ENCODE measurements at places on chromosomes 3 and 15.

DNA sequence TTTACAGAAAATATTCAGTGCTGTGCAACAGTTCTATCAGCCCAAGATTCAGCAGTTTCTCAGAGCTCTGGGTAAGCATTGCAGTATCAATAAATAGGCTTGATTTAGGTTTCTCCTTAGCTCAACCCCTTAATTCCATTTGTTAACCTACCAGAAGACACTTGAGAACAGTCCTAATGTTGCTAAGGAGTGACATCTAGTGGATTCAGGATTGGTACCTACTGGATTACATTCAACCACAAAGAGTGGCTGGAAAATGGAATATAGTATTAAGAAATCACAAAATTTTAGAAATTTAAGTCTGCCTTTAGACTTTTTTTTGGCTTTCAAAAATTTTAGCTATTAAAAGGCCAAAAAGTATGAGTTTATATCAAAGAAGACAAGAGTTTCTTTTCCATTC lies 34.7 kb downstream of the POLG start:
- no peak for DNase-seq

DNA sequence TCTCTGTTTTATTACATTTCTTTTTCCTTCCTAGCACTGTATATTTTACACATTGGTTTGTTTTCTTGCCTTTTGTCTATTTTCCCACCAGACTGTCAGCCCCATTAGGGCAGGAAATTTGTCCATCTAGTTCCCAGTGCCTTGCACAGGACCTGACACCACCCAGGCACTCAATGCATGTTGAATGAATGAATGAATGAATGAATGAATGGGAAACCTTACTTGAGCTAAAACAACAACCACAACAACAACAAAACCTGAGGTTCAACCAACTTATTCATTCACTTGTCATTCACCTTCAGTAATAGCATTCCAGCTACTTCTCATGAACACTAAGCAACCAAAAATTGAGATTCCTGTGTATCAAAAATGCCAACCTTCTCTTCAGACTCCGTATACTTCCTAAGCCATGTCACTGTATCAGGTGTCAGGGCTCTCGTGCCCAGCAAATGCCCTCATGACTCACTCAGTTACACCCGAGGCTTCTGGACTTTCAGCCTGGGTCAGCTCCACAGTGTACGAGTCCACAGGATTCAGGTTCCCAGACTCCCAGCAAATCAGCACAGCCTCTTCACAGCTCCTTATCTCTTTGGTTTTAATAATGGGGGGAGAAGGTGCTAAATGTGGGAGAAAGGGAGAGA lies 37.3 kb downstream of the FSD2 start:
- no peak for DNase-seq

DNA sequence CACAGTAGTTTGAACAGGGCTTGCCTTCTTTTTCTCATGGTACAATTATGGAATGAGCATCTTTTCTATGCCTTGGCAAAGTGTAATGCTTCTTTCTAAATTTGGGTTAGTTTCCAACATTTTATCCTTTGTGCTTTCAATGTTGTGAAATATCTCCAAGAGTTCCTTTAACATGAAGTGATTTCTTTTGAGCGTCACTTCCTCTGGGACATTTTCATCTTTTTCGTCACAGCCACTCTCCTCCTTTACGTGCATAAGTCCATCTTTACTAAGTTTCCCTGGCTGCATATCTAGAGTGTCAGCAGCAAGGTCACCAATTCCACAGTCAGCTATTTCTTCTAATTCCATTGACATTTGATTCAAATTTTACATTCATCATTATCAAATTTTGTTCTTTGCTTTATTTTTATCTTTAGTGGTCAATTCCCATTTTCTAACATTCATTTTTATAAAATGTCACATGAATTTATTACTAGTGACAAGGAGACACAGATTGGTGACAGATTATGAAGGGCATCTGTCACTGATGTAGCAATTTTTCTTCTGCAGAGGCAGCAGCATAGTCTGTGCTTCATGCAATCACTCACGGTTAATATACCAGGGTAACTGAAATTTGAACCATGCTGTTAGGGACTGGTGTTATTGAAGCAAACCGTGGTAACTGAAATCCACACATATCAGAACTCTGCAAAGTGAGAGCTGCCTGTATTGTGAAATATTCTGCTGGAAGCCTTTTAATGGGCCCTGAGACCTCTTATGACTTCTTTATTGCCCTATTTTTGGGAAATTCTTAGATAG lies 126.5 kb upstream of the THBS1 start:
- no peak for DNase-seq

- DNase-seq, result no peak
These were observed 455.3 kb upstream of the ALCAM start for GRCh38 chr3:104911376-104911775.

GRCh38 chr3:136075218-136075808 lies 109.8 kb downstream of the PPP2R3A start:
- peak; percentile 78 for DNase-seq

GRCh38 chr3:113501597-113501996 lies 13.4 kb downstream of the SPICE1 start:
- no peak for DNase-seq

DNA sequence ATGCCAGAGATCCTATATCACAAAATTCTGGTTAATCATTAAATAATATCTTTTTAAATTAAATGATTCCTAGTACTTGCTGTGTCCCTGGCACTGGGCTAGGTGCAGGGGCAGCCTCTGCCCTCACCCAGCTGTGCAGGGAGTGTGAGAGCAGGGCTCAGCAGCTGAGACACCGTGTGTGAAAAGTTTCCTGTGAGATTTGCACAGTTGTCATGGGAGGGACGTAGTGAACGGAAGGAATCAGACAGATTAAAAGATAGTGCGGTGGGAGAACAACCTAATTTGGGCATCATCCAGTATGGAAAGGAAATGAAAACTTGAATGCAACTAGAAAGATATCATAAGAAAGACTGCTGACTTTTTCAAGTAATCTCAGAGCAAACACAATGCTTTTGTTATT lies 204.1 kb downstream of the SSR3 start:
- no peak for DNase-seq

GRCh38 chr3:30664884-30665283 lies 58.5 kb downstream of the TGFBR2 start:
- DNase-seq, result no peak

GRCh38 chr3:171883893-171884279 lies 40.7 kb downstream of the TMEM212 start:
- no peak for DNase-seq

DNA sequence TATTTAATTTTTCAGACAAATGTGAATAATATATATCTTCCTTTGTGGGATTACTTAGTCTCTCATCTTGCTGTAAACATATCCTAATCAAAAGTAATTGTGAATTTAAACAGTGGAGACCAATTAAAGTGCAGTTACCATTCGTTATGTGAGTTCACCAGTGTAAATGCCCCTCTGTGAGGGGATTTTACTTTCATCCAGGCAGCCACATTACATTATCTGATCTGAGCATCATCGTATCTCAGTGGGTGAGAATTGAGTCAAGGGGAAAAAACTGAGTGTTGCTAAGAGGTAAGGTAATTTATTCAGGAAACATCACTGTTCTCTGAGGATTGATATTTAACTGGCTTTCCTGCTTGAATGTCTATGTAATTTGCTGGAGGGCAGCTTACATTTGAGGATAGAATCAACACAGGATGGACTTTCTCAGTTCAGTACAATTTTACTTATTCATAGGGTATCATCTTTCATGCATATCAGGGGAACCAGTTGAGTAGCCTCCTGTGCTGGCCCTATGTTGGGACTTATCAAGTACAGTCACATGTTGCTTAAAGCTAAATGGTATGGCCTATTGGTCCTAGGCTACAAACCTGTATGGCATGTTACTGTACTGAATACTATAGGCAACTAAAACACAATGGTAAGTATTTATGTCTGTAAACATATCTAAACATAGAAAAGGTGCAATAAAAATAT lies 219.7 kb downstream of the CD47 start:
- DNase-seq, result no peak

GRCh38 chr15:98684436-98684835 lies 36.1 kb downstream of the IGF1R start:
- no peak for DNase-seq

- DNase-seq, result no peak
These were observed 763 bp upstream of the TRNT1 start for GRCh38 chr3:3125977-3126376.

GRCh38 chr15:88987934-88988671 lies 74.9 kb upstream of the MFGE8 start:
- no peak for DNase-seq

DNA sequence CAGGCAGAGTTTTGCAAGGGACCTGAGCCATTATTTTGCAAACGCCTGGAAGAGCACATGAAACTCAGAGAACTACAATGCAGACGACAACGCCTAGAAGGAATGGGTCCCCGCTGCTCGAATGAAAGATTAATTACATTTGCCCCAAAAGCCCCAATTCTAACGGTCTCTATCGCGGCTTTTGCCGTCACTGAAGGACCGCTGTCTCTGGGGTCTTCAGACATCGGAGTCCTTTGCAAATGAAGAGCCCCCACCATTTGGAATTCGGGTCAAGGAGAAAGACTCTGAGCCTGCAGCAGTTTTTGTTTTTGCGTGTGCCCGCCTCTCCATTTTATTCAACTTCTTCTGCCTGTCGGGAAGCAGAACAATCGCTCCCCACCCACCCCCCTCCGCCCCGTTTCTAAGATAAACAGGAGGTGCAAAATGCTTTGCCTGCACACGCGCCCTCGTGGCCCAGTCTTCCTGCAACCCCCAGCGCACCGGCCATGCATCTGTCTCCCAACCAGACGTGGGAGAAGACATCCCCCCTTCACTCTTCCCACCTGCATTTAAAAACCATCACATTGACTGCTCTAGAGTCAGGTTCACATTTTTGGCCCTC lies 13.5 kb downstream of the SOX2 start:
- no peak for DNase-seq

DNA sequence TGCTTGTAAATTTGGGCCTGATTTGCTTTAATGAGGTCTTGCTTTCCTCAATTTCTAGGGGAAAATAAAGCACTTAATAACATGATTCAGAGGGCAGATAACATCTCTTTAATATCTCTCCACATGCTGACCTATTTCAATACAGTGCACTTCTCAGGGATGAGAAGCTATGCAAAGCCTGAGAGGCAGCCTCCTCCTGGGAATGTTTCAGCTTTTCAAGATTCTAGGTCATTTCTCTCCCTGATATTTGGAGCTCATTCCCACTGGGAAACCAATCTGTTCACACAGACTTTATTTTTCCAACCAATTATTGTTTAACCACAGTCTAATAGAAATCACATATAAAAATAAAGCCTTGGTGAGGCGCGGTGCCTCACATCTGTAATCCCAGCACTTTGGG lies 67.0 kb upstream of the LSAMP start:
- DNase-seq, result no peak

- no peak for DNase-seq
These were observed 15.4 kb upstream of the TRIM59 start for GRCh38 chr3:160464971-160465370.

DNA sequence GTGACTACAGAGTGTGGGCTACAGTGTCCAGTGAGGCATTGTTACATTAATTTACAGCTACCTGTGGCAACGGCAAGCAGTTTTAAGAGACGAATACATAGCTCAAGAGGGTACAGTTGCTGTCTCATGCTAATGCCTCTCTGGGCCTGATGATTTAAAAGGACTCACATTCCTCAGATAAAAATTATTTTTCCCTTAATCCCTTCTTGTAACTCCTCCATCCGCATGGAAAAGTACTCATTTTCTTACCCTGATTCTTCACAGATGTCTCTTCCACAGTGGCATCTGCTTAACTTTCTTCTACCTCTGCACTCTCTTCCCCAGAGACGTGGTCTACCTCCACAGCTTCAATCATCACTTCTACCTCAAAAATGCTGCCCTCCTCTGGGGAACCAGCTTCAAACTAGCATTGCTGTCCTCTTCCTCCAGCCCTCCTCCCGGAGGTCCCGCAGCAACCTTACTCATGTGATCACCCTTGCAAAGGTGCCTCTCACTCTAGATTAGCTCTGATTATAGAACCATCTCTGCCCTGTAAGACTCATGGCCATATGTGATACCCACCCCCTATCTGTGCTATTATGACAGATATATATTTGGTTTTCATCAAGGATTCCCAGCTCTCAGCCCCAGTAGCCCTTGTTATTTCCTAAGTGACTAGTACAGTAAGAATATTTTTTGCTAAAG lies 21.4 kb upstream of the ABHD17C start:
- DNase-seq, result no peak

- DNase-seq, result no peak
These were observed 192.2 kb upstream of the TPM1 start for GRCh38 chr15:62850318-62850717.

- DNase-seq, result no peak
These were observed 41.8 kb downstream of the CHCHD6 start for GRCh38 chr3:126745760-126746394.

GRCh38 chr3:114132500-114132899 lies 46.4 kb downstream of the DRD3 start:
- no peak for DNase-seq

- no peak for DNase-seq
These were observed 20.7 kb downstream of the CLDN1 start for GRCh38 chr3:190301591-190301990.

DNA sequence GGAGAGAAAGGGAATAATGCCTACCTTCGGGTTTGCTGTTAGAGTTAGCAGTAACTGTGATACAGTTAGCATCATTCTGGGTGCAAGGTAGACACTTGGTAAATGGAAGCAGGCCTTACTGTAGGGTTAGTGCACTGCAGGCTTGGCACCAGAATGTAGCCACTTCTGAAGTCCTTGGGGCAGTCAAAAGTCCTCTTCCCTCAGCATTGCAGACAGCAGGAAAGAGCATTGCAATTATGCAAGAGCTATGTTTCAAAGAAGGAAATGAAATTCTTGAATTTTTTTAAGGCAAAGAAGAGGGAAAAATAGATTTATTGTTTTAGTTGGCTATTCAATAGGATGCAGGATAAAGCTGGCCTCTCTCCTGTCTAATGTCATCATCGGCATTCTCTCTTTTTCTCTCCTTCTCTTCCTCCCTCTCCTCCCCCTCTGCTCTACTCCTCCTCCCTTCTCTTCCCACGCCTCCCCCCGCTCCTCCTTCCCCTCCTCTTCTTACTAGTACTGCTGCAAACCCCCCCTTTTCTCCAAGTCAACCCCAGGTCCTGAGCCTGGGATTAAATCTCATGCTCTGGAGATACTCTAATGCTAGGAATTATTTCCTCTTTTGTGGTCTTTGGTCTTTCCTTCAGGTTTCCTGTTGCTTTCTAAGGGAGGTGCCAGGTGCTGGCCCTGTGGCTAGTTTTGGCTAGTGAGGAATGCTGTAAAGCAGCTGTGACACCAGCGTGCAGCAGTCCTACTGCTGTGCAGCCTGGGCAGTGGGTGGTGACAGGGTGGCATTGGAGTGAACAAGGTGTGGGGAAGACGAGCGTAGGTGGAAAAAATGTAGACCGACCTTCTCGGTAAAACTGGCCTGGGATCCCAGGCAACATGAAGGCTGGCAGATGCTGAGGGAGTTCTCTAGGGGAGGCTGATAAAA lies 21.7 kb downstream of the EEFSEC start:
- DNase-seq, result no peak

- no peak for DNase-seq
These were observed 8.2 kb downstream of the RAB8B start for GRCh38 chr15:63197626-63198025.

- no peak for DNase-seq
These were observed 80.6 kb downstream of the MEIS2 start for GRCh38 chr15:37019479-37020433.

Data from stimulated activated CD8-positive, alpha-beta memory T cell treated with anti-CD3 and anti-CD28 coated beads, Interleukin-4, amount 100 ng/mL, for 48 hours (primary cell).